Choroid plexus epithelial cell (primary cell): ENCODE measurements at places on chromosomes 3 and 15.

GRCh38 chr15:41634072-41634626 lies 26.1 kb upstream of the MGA start:
- DNase-seq, result no peak

GRCh38 chr3:37028329-37028728 lies 35.0 kb downstream of the MLH1 start:
- DNase-seq, result peak; percentile 58

- DNase-seq, result no peak
These were observed 389.5 kb upstream of the WNT5A start for GRCh38 chr3:55876560-55876959.

DNA sequence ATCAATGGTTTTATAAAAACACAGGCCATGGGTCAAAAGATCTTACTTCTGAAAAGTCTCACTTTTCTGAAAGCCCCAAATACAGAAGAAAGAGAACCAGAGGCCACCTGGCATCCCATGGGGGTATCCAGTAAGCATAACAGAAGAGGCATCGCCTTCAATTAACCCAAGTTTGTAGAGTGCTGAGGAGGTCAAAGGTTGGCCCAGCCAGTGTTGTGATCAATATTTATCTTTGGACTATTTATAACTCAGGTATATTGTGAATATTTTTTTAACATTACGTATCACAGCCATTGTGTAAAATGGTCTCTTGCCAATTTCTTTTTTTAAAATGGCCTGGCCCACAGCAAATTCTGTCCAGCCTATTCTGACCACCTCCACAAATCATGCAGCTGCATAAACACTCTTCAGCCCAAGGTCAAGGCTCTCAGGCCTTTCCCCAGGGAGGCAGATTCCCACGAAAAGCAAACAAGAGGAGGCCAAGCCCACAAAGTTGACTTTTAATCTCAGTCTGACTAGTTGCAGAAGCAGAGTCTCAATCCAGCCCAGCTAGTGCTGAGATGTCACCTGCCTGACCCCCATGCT lies 26.2 kb upstream of the SPTBN5 start:
- peak; percentile 94 for DNase-seq

DNA sequence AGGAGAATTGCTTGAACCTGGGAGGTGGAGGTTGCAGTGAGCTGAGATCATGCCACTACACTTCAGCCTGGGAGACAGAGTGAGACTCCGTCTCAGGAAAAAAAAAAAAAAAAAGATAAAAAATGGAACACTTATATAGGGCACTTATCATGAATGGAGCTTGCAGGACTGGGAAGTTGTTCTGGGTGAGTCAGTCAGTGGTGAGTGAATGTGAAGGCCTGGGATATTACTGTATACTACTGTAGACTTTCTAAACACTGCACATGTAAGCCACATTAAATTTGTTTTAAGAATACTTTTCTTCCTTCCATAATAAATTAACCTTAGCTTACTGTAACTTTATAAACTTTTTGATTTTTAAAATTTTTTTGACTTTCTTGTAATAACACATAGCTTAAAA lies 59.8 kb downstream of the SFMBT1 start:
- peak; percentile 35 for DNase-seq

- no peak for DNase-seq
These were observed 54.0 kb downstream of the TIPARP start for GRCh38 chr3:156728267-156728985.

DNA sequence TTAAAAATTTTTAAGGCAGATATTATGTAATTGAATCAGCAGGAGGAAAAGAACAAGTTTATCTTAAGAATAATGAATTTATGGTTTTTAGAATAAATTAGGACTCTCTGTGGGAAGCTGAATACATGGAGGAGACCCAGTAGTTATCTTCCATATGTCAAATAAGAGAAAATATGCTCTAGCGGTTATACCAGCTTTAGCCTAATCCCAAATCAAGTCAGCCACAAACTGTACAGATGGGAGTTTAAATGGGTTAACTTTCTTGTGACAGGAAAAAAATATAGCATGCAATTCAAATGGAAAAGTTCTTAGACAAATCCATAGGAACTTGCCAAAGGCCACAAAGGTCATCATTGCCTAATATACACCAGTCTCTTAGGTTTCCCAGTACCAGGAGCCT lies 84.3 kb downstream of the TTBK2 start:
- DNase-seq, result peak; percentile 9

DNA sequence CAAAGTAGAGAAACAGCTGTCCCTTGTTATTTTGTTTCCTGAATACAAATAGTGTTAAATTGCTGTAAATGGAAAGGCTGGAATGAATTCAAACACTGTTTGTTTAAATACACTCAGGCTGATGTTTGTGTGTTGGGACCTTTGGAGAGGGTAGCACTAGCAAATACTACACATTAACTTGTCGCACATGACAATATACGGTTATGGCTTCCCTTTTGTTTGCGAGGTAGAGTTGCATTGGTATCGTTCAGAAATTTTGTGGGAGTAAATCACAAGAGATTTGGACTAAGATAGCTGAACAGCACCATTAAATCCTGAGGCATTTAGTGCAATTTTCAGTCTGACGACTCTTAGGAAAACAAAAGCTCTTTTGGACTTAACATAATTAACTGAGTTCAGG lies 213.0 kb upstream of the ROBO2 start:
- no peak for DNase-seq

DNA sequence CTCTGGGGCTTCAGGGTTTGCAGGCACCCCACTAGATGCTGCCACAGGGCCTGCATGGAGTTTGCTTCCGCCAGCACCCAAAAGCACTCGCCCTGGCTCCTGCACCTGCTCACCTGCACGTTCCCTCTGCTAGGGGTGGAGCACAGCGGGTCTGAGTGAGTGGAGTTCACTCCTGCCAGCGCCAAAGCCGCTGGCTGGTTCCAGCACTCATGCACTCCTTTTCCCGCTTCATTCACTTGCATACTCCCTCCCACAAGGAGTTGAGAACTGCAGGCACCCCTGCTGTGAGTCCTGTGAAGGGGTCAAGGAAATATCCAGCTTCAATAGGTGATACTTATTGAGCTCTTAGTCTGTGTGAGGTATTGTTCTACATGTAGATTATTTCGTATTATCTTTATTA lies 537.5 kb downstream of the NR2F2 start:
- no peak for DNase-seq

DNA sequence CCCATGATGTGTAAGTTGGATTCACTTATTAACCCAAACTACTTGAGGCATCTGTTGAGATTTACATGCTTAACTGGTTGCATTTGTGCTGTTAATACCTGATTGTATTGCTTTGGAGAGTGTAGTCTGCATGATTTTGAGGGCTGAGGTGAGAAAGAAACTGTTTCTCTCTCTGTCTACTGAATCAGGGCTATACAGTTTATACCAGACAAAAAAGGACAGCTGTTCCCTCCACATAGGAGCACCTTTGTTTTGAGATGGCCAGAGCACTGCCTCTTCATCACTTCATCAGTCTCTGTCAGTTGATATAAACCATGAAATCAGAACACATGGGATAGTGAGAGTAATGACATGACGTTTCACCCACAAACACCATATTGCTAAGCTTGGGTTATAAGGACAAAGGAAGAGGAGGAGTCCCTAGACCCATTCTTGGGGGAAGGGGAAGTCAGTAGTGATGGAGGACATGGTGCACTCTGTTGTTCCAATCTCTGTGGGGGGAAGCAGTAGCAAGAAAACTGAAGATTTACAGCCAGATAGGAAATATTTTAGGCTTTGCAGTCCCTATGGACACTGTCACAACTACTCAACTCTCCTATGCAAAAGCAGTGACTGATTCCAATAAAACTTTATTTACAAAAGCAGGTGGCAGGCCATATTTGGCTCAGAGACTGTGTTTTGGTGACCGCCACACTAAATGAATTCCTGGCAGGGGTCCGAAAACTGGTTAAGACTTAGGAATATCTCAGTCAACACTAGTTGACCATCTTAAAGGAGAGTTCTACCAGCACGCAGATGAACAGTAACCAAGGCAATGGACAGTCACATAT lies 123.9 kb upstream of the NR2E3 start:
- no peak for DNase-seq

DNA sequence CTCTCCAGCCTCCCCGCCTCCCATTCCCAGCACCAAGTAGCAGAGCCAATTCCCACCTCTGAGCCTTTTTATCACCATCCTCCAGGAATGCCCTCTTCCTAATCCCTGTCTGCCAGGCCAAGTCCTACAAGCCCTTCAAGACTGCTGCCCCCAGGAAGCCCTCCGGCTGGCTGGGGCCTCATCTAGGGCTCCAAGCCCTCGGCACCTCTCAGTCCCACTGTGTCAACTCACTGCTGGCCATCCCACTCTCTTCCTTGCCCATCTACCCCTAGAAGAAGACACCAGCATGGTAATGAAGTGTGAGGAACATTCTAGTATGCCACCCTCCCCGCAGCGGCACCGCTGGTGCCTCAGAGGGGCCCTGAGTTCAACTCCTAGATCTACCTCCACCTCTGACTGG lies 10.0 kb upstream of the GRIP2 start:
- no peak for DNase-seq

DNA sequence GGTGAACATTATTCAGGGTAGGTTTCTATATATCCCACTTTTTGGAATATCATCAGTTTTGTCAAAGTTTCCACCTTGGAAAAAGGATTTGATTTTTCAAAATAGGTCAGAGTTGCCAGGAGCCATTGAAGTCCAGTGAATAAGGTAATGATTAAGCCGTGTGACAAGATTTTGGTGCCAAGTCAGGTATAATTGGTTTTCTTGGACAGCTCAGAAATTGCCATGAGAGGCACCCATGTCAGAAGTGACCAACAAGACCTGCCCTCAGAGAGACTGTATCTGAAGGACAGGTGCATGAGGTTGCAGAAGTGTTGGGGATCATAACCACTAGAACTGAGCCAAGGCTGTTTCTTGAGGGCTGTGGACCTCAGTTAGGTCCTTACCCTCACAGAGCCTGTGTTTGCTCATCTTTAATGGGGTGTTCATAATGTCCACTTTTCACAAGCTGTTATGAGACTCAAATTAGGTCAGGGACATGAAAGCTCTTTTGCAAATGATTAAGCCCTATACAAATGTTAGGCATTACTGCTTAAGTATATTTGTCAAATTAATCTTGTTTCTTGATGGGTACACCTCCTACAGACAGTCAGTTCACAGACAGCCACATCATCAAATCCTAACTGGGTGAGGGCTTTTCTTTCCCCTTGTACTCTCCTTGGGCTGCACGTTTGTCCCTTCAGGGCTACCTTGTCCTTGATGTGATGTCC lies 32.3 kb downstream of the CASR start:
- DNase-seq, result no peak

DNA sequence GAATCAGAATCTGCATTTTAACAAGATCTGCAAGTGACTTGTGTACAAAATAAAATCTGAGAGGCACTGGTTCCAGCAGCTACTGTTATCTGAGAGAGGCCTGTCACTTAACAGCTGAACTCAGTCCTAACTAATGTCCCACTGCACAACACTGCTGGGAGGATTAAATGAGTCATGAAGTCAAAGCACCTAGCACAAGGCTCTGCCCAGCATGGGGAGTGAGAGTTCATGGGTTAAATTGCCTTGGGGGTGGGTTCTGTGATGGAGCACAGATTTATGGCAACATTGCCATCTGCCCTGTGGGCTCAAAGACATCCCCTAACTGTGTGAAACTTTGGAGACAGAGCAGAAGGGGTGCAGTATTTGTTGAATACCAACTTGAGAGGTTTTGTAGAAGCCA lies 250.9 kb downstream of the PLCL2 start:
- DNase-seq, result no peak

DNA sequence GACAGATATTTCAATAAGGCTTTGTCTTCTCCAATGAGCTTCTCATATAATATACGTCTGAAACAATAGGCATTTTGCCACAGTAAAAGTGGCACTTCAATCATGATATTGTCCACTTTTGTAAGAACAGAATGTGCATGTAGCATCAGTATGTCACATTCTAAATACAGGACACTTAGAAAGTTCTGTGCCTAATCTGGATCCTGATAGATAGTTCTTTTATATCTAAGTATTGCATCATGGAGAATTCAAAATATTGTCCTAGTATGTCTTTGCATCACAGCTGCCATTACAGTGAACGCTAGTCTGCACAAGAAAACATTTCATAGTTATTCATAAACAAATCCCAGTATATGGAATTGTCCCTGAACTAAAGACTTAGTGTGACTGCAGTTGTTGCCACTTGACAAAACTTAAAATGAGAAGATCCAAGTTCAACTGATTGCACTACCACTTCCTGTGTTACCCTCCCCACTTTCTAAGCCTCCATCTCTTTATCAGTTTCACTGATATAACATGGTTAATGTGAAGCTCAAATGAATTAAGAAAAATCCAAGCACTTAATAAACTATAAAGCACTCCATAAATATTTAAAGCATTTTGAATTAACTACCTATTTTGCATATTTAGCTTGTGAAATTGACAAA lies 19.6 kb downstream of the LRRFIP2 start:
- DNase-seq, result no peak

GRCh38 chr15:53746101-53746500 lies 13.4 kb downstream of the WDR72 start:
- no peak for DNase-seq

GRCh38 chr3:30500666-30501399 lies 105.6 kb upstream of the TGFBR2 start:
- no peak for DNase-seq

GRCh38 chr3:16349986-16350596 lies 85.1 kb downstream of the OXNAD1 start:
- DNase-seq, result peak; percentile 54

DNA sequence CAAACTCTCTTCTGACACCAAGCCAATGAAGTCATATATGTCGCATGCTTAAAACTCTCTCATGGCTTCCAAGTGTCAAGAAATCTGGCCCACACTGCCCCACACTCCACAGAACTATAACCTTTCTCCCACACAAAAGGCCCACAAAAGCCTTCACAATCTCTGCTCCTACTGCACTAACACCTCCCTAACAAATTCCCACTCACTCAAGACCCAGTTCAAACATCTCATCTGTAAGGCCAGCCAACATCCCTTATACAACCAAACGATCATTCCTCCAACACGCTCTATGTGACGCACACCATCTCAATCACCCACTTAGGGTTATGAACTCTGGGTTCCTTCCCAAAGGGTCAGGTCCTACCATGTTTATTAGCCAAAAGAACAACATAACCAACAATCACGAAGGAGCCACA lies 13.5 kb downstream of the TBC1D2B start:
- DNase-seq, result peak; percentile 85

DNA sequence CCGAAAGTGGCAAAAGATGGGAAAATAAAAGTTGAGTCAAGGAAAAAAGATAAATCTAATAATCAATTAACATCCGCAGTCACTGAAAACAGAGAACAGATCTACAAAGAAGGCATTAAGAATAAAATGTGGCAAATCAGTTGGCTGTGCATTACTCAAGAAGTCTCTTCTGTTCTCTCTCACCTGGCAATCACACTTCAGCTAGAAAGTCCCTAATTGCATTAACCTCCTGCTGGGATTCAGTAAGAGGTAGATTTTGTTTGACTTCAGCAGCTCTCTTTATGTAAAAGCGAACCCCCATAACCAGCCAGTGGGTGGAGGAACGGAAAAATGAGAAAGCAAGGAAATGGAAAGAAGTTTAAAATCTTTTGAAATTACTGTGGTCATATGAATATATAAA lies 94.7 kb upstream of the PLXND1 start:
- DNase-seq, result no peak

DNA sequence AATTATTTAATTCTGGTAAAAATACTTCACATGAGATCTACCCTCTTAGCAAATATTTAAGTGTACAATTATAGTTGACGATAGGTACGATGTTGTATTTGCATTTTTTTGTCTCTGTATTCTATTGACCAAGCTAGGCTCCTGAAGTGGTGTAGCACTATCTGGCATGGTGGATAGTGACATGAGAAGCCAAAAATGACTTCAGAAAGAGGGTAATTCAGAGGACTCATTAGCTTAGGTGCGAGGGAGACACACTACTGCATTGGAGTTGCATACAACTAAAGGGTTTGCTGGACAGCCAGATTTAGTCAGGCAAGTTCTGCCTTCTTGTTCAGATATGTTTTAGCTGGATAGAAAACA lies 50.6 kb downstream of the KBTBD8 start:
- DNase-seq, result no peak
